Left lung (tissue), 14 donors: ENCODE measurements at places on chromosomes 12 and 14.

DNA sequence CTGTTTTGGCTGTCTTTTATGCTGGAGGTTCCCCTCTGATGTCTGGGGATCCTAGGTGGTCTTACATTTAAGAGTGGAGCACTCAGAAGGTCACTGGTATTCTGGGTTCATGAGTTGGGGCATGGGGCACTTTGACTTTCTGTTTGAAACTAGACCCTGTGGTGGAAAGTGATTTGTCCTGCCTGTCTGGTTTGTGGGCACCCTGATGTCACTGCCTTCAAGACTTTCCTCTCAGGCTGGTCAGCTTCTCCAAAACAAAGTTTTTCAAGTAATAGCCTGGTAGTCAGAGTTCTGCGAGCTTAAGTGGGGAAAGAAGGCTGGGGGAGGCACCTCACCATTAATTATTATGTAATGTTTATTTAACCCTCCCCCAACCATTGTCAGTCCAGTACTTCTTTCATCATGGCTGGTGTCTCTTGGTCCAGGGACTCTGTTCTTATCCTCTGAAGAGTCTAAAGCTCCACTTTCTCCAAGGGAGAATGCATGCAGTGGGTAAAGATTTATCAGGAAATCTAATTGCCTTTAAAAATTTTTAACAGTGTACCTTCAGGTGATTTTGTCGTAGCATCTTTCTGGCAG, 35.3 kb downstream of the ZC3H14 start:
- DNase-seq = no peak

DNA sequence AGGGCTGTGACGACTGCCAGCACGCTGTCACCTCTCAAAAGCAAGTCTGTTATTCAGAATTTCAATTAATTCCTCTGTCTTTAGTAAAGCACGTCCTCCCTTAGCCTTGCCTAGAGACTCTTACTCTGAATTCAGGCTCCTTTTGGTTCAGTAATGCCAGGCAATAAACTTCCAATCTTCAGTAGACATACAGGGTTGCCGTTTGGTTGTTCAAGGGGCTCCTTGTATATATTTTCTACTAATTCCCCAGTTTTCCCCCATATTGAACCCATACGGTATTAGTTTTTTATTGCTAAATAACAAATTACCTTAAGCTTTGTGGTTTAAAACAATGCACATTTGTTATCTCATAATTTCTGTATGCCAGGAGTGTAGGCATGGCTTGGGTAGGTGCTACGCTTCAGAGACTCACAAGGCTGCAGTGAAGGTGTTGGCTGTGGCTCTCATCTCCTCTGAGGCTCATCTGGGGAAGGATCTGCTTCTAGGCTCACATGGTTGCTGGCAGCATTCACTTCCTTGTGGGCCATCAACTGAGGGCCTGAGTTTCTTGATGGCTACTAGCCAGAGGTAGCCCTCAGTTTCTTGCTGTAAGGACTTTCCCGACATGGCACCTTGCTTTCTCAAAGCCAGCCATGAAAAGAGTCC, 7.3 kb upstream of the CLECL1 start:
- no peak for DNase-seq

- no peak for DNase-seq
Measured at GRCh38 chr14:44027397-44027796, 479.7 kb downstream of the FSCB start.

- DNase-seq = peak; percentile 92
Measured at GRCh38 chr14:22432348-22432976, 156.6 kb downstream of the DAD1 start.

DNA sequence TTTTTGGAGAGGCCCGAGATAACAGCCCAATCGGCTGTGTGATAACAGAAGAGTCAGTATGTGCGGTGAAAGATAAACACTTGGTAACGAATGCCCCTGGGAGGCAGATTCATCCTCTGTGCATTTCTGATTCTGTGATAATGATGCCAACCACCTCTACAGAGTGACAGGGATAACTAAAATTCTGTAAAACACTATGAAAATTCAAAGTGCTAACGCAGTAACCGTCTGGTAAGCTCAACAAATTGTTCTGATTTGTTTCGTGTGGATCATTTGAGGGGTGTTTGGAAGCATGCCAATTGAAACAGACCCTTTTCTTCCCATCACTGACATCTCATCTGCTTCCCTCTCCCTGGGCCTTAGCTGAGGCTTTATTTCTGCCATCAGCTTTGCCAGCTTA, 76.3 kb downstream of the ESR2 start:
- DNase-seq = no peak

DNA sequence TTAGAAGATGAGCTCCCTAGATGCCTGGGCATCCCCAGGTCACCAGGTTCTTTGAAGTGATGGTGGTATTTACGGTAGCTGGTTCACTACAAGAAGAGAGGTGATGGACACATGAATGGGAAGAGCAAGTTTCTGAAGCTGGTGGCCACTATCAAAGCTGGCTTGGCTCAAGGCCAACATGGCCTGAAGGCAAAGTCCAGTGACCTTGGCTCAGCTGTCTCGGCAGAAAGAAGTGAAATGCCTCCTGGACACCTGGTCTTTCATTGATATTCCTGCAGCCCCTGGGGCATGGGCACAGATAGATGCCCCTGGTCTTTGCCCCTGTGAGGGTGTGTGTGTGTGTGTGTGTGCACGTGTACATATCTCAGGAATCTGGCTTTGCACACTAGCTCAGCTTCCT, 441.8 kb upstream of the TMPO start:
- no peak for DNase-seq

- DNase-seq = no peak
Measured at GRCh38 chr12:32761716-32762115, 6.0 kb upstream of the YARS2 start.

GRCh38 chr12:50065726-50066310, 8.4 kb downstream of the ASIC1 start:
- DNase-seq = no peak

GRCh38 chr14:105853089-105853906, 326.9 kb downstream of the TMEM121 start:
- DNase-seq = peak; percentile 17

DNA sequence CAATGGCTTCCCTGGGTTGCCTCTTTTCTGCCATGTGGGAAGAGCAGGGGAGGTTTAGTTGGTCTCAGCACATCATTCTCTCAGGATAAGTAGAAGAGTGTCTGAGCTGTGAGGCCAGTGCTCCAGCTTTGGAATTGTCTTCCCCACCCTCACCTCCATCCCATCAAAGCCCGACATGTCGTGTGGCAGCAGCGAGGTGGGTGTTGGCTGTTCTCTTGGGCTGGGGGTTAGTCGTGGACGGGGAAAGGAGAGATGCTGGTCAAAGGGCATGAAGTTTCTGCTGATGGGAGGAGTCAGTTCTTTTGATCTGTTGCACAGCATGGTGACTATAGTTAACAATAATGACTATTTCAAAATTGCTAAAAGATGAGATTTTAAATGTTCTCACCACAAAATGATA, 404.2 kb downstream of the TMEM121 start:
- no peak for DNase-seq

DNA sequence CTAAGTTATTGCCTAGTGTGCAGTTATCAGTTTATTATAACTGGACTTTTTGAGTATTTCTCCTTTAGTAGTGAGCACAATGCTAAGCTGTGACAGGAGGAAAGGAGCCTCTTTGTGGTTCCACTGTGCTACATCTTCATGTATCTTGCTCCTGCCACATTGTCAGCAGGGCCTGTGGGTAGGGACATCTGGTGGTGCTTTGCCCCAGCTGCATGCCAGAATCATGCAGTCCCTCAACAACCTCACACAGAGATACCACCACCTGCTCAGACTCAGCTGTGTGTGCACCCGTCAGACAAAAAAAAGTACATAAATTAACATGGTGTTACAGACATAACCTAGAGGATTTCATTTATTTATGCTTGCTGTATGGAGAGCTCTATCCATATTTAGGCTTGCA, 51.1 kb downstream of the MIS18BP1 start:
- DNase-seq = no peak

GRCh38 chr14:34966413-34966812, 16.4 kb upstream of the SRP54 start:
- no peak for DNase-seq

GRCh38 chr12:89731614-89732013, 23.0 kb upstream of the ATP2B1 start:
- DNase-seq = no peak

DNA sequence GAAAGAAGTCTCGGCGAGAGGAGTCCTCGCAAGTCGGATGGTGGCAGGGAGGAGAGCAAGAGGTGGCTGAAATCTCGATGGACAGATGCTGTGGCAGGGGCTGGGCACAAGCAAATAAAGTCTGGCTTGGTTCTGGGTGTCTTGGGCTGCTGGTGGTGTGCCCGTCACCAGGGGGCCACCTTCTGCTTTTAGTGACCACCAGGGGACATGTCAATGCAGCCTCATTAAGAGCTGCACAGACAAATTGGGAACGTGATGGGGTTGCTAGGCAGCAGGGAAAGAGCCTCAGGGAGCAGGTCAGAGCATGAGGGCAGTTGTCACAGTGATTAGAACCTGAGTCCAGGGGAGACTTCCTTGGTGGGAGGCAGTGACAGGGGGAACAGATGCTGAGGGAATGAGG, 44.0 kb downstream of the LRRC74A start:
- no peak for DNase-seq

DNA sequence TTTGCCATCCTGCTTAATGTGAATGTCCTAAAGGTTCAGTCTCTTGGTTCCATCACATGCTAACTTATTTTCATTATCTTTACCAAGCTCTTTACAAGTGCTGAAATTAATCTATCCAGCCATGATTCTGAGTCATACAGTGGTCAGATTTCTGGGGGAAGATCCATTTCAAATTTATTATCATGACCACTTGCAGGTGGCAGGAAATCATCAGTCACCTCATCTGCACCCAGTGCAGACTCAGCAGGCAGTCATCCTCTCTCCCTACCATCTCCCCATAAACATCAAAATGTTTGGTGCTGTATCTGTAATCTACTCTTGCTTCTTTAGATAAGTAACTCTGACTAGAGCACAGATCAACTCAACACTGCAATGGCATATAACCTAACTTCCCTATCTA, 23.5 kb downstream of the ATG14 start:
- DNase-seq = no peak

- DNase-seq = no peak
Measured at GRCh38 chr12:2652011-2652400, 142.8 kb upstream of the FKBP4 start.

DNA sequence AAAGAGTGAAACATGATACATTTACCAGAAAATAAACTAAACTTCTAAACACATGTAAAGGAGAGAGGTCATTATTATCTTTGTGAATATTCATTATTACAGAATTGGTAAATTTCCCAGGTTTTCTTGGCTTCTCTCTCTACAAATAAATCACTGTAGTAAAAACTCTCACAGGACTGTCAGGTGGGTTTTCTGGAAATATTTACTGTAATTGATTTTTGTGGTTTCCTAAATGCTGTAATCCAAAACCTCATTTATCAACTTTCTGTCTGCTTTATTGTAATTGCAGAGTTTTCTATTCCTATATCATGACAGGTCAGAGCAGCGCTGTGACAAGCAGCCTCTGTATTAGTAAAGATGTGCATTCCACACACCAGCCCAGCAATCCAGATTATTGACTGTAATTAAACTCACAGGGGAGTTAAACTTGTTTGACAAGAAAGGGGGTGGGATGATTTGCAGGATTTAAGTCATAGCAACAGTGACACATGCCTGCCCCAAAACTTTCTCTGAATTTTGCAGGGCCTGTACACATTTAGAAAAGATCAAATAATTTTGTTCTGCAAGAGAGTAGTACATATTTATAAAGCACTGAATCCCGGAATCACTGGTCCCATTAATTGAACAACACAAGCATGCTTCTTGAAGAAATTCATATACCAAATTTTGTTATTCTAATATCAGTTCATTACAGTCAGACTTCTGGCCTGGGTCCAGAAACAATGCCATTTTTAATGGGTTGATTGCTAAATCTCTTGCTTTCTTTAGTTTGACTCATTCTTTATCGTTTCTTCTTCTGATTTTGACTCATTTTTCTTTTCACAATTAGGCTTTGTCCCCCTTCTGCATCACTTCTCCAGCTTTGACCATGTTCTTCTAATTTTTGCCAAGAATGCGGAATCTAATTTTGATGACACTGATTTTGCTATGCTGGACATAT, 42.2 kb downstream of the PTPRO start:
- DNase-seq = peak; percentile 32

DNA sequence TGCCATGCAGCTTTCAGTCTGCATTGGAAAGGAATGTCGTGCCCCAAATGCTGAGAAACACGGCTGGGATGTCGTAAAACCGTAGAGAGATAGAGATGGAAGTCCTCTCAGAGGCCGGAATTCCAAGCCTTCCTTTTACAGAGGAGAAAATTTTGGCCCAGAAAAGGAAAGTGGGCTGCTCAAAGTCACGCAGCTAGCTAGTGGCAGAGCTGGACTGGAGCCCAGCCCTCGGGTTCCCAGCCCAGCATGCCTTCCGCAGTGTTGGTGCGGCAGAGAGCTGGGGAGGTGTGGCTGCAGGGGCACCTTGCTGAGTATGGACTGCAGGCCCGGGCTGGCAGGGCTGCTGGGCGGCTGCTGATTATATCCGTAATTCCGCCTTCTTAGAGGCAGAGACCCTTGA, 50.3 kb downstream of the KCNA1 start:
- no peak for DNase-seq

DNA sequence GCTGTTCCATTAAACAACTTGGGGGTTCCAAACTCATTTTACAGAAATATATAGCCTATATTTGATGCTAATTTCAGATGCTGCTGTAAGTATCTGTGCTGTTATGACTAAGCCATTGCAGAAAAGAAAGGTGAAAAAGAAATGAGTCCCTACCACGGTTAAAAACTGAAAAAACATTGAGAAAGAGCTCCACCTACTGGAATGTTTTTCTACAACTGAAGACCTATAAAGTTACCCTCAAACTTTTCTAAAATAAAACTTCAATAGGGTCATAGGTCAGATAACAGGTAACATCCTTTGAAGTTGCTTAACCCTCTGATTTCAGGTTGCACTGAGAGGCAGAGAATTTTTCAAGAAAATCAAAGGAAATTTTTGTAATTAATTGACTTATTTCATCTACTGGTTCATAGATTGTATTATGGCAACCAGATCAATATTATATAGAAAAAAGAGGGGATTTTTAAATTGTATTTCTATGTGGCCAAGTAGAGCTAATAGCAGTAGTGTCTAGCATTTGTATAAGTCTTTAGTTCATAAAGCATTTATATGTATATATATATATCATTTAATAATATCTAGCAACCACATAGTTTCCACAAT, 279.9 kb downstream of the RPS29 start:
- peak; percentile 4 for DNase-seq

DNA sequence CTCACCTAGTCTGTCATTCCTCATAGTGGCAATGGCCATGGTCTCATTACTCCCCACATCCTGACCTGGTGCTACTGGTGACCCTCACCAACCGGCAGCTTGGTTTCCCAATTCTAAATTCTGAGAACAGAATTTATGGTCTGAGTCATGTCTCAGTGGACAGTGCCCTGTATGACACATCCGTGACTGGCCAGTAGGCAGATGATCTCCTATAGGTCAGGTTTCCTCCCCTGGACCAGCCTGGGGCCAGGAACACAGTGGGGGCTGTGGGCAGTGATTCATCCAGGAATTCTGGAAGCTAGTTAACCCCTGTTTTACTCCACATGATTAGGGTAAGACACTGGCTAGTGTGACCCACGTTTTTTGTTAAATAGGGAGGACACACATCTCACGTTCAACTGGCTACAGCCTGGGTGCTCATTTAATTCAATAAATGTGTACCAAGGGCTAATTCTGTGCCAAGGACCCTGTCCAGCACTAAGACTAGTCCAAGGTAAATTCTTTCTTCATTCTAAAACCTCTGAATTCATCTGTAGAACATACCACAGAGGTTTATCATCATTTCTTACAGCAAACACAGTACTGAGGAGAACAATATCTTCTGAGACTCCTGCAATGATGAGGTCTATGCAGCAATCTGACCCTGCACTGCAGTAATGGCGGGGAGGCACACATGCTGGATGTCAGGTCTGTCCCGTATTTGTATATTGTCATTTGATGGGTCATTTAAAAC, 249.6 kb upstream of the TBX3 start:
- no peak for DNase-seq

GRCh38 chr12:26239122-26239851, 43.9 kb downstream of the SSPN start:
- DNase-seq = peak; percentile 72
